Esophagus squamous epithelium (tissue), 5 donors: ENCODE measurements at places on chromosomes 1 and 21. TPM values are rescaled to one million over a fixed set of nuclear protein-coding genes. Genes with fewer than 3 reads are reported as not detected.
A peak's percentile ranks its signal among the peaks of the same experiment; 100 is the strongest.

DNA sequence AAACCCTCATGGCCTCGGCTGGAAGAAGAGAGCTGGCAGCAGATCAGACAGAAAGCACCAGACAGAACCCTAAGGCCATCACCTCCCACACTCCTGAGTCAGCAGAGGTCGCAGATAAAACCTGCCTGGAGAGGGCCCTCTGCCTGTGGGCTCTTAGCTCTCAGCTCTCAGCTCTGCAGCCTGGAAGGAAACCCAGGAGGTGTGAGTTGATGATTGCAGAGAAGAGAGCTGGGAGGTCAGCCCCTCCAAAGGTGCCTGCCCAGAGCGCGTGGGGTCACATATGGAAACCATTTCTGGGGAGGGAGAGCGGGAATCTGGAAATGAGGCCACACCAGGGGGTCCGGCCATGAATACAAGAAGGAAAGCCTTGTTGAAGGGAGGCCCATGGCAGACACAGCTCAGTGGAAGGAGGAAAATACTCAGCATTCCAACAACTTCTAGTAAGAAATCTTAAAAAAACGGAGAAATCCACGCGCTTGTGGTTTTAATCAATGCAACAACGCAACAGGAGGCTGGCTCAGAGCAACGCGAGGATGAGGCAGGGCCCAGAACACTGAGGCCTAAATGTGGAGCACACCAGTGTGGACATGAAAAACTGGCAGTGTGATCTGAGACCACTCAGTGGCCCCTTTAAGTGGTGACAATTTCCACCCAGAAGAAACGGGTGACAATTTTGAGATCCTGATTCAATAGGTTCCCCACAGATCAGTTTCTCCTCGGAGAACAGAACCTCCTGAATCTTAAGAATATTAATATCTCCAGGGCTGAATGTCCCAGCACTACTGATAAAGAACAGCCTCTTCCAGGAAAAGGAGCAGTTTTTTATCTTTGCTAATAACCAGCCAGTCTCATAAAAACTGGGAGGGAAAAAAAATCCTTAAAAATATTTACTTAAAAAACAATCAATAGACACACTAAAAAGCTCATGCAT, 45.7 kb downstream of the PSMG1 start:
- DNase-seq = no peak
- peak overlapping the region; percentile 45 for H3K27ac ChIP-seq
- H3K4me3 ChIP-seq = no peak overlapping the region
- no peaks in the 10 kb centered on the region for H3K27me3 ChIP-seq
- peaks cover 25% of the 10 kb centered on the region for H3K4me1 ChIP-seq

DNA sequence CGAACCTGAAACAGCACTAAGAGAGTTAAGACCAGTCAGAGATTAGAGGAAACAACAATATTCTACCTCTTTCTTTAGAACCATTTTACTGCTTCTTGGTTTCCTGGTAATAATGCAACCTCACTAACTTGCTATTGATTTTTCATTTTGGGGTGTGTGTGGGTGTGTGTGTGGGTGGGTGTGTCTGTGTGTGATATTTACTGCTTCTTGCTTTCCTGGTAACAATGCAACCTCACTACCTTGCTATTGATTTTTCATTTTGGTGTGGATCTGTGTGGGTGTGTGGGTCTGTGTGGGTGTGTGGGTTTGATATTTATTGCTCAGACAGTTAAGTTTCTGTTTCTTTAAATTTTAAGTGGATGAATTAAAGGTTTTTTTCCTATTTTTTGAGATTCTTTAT, 208.8 kb downstream of the LRRC7 start:
- DNase-seq = no peak
- H3K27me3 ChIP-seq = no peaks in the 10 kb centered on the region
- H3K4me3 ChIP-seq = no peak overlapping the region
- H3K4me1 ChIP-seq = no peaks in the 10 kb centered on the region
- H3K36me3 ChIP-seq = no peaks in the 10 kb centered on the region

DNA sequence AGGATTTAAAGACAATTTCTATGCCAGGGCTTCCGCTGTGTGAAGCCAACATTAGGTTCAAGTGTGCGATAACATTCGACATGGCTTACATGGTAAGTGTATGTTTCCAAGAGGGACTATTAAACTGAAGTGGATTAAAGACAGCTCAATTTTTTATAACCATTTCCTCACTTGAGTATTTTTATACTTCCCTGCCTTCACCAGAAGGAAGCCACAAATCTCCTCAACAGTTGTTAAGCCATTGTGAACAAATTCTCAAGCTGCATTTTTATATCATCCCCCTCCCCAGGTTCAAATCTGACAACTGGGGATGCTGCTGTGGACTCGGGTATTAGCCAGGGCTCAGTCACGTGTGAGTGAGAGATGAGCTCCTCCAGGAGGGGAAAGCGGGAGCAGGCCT, 116.3 kb downstream of the RHOU start:
- H3K4me1 ChIP-seq = no peaks in the 10 kb centered on the region
- DNase-seq = no peak
- no peaks in the 10 kb centered on the region for H3K27me3 ChIP-seq
- no peaks in the 10 kb centered on the region for H3K36me3 ChIP-seq

DNA sequence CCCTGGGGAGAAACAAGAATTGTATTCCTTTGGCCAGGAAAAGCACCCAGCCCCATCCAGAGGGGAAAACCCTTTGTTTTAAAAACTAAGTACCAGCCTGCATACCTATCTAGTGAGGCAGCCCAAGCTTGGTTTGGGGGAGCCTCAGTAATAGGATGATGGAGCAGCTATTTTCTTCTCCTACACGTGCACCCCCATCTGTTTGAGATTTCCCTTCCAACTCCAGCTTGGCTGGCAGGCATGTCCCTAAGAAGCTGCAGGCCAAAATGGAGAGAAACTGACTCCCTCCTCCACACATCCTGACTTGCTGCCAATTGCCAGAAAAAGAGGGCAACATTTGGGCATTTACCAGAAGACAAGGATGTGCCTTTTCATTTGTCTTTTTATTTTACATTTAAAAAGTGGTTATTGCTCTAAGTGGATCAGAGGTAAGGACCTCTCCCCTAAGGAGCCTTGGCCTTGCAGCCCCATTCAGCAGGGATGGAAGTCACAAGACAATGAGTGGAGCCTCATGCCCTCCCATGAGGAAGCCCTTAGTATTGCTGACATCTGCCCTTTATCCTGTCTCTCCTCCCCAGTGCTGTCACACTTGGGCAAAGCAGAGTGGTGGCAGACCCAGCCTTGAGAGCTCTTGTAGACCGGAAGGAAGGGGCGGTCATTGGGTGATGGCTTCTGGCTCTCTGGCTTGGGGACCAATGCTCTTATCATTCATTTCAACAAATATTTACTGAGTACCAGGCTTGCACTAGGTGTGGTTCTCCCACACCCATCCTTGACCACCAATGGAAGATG, 8.6 kb downstream of the FNDC5 start:
- no peak overlapping the region for H3K4me3 ChIP-seq
- H3K4me1 ChIP-seq = no peaks in the 10 kb centered on the region
- DNase-seq = no peak
- H3K27me3 ChIP-seq = no peaks in the 10 kb centered on the region
- no peak overlapping the region for H3K27ac ChIP-seq

GRCh38 chr21:28640326-28640725, 352.4 kb downstream of the LTN1 start:
- H3K27ac ChIP-seq = no peak overlapping the region
- DNase-seq = no peak
- no peak overlapping the region for H3K4me3 ChIP-seq
- H3K4me1 ChIP-seq = no peaks in the 10 kb centered on the region
- no peaks in the 10 kb centered on the region for H3K36me3 ChIP-seq

The IL19 gene
- total RNA-seq = 16.8 TPM

The ADGRL2 gene
- total RNA-seq = 63.7 TPM

The KCNA3 gene
- 1.3 TPM for total RNA-seq

The AMY1C gene
- not detected for total RNA-seq

The TEKT2 gene
- total RNA-seq = not detected
